NCI-H2081 treated with DMSO at 0.1 percent for 48 hours (cell line): ENCODE measurements at places on chromosomes 5 and 9.

DNA sequence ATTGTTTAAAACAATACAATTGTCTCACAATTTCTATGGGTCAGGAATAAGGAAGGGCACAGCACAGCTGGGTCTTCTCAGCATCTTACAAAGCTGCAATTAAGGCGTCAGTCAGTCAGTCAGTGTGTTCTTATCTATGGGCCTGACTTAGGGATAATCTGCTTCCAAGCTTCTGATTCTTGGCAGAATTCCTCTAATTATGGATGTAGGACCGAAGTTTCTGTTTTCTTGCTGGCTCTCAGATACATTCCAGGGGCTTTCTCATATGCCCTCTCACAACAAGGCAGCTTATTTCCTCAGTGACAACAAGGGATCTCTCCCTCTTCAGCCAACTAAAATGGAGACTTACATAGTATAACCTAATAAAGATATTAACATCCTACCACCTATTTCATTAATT is 1925.3 kb upstream of the ACO1 start:
- no peak for DNase-seq

DNA sequence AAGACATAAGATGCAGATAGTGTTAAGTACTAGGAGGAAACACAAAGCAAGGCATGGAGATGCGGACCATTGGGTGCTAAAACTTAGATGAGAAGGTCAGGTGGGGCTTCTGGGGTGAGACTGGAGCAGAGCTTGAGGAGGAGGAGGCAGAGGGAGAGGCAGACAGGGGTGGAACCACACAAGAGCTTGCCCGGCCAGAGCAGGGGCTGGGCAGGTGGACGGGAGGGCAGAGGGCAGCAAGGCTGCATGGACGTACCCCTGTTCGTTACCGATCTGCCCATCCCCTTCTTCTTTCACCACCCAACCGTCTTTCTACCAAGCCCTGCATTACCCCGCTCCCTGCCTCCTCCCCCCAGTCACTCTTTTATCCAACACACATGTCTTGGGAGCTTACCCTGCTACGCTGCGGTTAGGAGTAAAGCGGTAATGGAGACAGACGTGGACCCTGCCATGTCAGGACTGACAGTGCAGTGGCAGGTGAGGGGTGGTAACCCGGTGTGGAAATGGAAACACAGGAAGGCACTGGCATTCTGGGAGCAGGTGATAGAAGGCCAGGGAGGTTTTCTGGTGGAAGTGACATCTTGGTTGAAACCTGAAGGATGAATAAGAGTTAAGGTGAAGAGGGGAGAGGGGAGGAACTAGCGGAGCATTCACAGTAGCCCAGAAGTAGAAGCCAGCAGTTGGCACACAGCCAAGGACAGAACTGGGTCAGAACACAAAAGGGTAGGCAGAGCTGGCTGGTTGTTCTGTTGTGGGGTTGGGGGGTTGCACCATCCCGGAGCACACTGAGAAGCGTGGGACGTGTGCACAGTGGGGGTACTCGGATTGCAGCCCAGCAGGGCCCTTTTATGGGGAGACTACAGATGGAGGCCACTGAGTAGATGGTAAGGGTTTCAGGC is 167.2 kb downstream of the CACNA1B start:
- DNase-seq: no peak

DNA sequence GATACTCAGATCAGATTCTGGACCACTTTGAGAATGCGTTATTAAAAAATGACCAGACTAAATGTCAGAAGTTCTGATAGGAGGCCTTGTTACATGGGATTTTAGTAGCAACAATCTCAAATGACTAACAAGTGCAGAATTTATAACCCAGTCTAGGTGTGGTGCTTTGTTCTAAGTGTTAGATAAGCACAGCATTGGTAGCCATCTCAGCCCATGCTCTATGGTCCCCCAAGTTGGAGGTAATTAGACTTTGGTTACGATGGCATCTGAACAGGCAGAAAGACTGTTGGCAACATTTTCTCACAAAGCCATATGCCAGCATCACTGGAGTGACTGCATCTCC is 140.4 kb upstream of the RPS23 start:
- no peak for DNase-seq

- no peak for DNase-seq
Measured at GRCh38 chr5:81601919-81602318, 149.0 kb downstream of the SSBP2 start.

- DNase-seq: no peak
Measured at GRCh38 chr9:20636888-20637440, 14.7 kb upstream of the MLLT3 start.
